Stimulated activated CD4-positive, alpha-beta T cell treated with anti-CD3 and anti-CD28 coated beads, Interleukin-1b, Interleukin-23, amount 100 ng/mL, for 48 hours (primary cell): ENCODE measurements at places on chromosomes 12 and 14.

DNA sequence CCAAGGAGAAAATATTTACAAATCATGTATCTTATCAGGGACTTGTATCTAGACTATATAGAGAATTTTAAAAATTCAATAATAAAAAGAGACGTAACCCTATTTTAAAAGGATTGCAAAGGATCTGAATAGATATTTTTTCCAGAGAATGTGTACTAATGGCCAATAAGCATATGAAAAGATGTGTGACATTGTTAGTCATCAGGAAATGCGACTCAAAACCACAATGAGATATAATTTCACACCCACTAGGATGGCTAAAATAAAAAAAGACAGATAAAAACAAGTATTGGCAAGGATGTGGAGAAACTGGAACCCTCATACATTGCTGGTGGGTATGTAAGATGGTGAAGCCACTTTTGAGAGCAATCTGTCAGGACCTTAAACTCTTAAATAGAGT lies 141.9 kb upstream of the BMP4 start:
- no peak for DNase-seq

DNA sequence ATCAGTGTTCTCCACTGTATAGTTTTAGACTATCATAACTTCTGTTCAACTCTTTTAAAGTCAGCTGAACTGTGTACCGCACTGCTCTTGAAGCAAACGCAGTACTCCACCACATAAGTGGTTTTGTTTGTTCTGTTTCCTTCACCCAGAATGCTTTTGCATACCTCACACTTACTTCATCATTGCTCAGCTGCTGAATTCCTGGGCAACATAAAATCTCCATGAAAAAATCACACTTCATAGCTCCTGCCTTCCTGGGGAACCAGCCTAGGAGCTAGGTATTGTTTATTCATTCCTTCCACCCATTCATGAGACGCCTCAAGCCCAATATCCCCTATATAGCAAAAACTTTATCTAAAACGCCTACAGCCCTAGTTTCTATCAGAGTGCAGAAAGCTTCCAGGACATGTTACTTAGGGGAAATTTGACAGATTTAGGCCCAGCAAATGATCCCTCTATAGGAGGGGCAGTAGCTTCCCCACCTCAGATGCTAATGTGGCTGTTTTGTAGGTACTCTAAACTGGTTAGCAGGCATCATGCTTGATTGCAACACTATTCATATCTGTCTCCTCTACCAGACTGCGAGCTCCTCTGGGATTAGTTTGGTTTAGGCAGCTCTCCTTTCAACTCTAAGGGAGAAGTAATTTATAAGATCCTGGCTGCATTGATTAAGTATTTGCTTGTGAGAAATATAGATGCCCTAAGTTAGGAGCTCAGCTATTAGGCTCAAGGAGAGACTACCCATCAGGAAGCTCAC lies 44.5 kb downstream of the LRRC9 start:
- no peak for DNase-seq

- peak; percentile 93 for DNase-seq
Observed at GRCh38 chr14:22536853-22537338, 52.1 kb downstream of the DAD1 start.

DNA sequence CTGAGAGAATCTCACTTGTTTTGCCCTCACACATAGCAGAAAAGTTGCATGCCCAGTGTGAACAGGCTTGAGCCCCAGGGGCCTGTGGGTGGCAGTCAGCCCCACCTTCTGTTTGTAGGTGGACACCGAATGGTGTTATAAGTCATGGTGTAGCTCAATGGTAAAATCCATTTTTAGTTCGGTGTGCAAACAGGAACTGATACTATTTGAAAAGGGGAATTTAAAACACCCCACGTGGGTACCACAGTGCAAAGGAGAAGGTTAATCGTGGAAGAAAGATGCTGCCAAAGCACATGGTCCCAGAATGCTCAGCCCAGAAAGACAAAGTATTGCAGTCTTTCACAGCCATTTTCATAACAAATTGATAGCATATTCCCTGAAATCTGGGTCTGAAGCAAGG lies 71.8 kb upstream of the GZMB start:
- DNase-seq = no peak

GRCh38 chr12:107917912-107918800 lies 143.7 kb downstream of the ASCL4 start:
- peak; percentile 8 for DNase-seq

DNA sequence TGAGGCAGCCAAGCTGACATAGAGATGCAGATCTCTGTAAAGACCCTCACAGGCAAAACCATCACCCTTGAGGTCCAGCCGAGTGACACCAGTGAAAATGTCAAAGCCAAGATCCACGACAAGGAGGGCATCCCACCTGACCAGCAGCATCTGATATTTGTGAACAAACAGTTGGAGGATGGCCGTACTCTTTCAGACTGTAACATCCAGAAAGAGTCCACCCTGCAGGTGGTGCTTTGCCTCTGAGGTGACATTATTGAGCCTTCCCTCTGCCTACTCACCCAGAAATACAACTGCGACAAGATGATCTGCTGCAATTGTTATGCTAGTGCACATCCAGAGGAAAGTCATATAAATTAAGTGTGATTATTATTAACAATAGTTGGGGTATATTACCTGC lies 15.1 kb upstream of the SUPT16H start:
- no peak for DNase-seq

DNA sequence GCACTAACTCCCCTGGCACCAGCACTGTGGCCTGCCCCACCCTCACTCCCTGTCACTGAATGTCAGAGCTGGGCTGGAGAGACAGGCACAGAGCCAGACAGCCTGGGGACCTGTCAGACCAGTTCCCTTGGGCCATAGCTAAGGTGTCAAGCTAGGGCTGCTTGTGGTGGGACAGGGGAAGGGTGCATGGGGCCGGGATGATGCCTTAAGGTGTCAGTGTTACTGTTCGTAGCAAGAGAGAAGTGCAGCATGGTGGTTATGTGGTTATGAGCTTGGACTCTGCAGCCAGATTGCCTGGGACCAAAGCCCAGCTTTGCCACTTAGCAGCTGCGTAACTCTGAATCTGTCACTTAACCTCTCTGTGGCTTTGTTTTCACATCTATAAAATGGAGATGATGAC lies 3.8 kb downstream of the RAPGEF3 start:
- DNase-seq = no peak

- DNase-seq = peak; percentile 68
Observed at GRCh38 chr14:24080888-24081738, 9.8 kb downstream of the CPNE6 start.

DNA sequence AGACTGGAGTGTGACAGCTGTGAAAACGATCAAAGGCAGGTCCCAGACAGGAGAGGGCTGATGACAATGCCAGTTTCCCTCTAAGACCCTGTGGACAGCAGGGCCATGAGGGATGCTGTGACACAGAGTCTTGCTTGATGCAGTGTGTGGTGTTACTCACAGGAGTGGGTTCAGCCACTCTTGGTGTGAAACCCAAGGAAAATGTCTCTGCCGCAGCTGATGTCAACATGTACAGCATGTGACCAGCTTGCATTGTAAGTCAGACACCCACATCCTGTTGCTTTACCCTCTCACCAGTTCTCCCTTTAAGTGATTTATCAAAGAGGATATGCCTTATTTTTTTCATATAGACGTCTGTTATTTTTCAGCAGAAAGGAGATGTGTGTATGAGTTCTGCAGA lies 268.6 kb downstream of the BTG1 start:
- DNase-seq = peak; percentile 88

- DNase-seq = no peak
Observed at GRCh38 chr12:64749461-64750200, 9.6 kb downstream of the GNS start.

DNA sequence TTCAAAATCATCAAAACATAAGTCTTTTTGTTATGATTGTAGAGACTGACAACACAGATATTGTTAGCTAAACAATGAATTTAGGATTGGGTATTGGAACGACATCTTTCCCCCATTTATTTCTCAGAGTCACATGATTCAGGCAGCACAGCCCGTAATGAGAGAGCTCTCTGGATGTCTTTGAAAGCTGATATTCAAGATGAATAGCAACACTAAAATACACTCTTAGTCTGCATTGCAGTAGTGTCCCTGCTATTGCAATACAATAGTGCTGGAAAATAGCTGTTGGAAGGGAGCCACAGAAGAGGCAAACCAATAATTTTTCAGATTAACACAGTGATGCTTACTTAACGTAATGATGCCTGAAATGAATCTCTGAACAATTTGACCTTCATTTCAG lies 9.9 kb downstream of the GTSF1 start:
- no peak for DNase-seq

- no peak for DNase-seq
Observed at GRCh38 chr14:56552615-56553014, 27.0 kb upstream of the TMEM260 start.

DNA sequence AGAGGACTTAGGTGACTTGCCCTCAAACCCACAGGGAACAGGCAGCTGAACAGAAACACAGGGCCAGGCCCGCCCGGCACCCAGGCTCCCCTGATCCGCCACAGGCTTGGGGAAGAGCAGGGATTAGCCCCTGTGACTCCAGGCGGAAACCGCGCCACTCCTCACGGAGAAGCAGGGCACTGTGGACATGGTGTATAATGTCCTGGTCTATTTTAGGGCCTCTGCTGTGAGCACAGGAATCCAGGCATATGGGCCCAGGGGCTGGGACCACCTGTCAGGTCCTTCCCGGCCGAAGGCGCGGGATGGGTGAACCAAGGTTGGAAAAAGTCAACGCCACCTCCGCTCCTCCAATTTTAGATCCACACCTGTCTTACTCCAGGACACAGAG lies 34.6 kb upstream of the MEG3 start:
- DNase-seq = no peak

DNA sequence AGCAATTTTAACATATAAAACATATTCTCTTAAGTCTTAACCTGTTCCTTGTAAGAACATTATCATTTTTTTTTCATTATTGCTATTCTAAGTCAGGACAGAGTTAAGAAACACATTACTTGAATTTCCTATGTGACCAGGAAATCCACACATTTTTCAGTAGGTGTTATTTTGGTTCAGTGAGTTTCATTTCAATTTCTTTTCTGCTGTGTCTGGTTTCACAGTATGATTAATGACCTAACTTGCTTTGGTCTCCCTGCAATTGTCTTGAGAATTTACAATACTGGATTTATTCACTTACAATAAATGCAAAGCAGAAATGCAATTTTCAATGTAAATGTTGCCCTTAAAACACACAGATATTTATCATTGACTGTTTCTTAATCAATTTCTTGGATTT lies 396.9 kb upstream of the TMTC1 start:
- no peak for DNase-seq

DNA sequence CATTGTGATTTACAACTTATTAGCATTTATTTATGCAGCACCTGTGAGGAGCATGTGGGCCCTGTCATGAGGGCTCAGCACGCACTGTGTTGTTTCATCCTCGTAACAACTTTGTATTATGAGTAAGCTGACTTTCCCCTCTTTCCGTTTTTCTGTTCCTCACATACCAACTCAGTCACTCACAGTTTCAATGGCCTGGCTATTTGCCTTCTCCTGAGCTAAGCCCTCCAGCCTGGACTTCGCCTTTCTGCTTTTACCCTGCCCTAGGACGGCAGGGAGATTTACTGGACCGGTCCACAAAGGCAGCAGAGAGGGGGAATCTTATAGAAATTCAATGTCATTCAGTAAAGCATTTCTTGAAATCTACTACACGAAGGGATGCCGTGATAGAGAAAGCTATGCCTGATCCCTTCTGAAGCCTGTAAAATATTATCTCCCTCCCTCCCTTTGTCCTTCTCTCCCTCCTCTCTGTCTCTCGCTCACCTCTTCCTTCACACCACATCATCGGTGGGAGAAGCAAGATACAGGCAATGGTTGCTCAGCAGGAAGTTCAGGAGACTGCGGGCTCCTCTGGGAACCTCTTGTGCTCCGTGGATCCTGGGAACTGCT lies 219.2 kb upstream of the TBX3 start:
- no peak for DNase-seq

- DNase-seq = no peak
Observed at GRCh38 chr12:24227551-24227950, 278.1 kb upstream of the SOX5 start.

DNA sequence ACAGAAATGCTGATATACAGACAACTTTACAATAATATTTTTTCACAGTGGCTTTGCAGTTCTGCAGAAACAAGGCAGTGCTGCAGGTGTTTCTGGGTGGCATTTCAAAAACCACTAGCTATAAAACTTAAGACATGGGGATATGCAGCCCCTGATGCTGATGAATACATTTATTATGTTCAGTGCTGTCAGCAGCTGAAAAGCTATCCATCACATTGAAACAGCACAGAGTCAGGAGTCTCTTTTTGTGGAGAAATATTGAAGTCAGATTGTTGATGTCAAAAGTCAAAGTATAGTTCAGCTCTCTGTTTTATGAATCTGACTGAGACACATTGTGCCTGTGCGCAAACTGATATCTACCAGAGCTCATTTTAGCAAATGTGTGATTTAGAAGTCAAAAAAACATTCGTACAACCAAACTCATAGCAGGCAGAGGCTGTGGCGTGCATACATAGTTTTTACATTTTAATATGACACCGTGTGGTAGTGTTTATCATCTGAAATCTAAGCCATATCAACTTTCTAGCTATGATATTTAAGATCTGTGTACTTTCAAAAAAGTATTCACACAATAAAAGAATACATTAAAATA lies 467.6 kb downstream of the PRKD1 start:
- DNase-seq = no peak

DNA sequence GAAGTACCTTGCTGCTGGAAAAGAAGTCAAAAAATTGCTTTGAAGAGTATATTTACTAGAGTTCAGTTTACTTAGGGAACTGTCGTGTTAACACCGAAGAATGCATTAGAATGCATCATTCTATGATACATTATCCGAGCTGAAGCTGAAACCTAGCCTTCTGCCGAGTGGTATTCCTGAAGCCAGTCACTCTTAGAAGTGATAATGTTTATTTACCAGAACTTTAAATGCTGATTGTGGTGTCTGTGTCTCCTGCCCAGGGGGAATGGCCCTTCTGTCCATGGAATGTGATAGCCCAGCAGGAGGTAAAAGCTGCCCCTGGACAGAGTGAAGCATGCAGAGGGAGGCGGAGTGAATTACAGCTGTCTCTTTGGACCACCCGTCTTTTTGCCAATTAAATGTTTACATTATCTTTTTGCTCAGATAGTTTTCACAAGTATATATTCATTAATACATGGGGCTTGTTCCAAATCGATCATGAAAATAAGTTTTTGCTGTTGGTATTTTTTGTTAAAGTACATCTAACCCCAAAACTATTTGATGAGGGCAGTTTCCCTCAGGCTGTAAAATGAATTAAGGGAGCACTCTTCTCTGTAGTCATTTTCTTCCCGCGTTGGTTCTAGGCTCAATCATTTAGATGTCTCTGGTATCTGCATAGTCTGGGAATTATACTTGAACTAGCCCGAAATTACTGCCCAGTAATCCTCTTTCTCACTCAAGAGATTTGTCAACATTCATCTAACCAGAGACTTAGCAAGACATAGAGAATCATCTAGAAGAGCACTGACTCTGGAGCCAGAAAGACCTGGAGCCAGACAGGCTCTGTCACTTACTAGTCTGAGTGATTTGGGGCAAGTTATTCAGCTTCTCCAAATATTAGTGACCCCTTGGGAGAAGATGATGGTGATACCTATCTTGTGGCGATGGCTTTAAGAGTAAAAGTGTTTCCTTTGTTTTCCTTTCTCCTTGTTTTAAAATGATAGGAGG lies 147.6 kb downstream of the CRADD start:
- DNase-seq = no peak
